Neuronal stem cell (in vitro differentiated cells): ENCODE measurements at places on chromosomes 12 and 14.

GRCh38 chr12:54020591-54021405, 7.4 kb upstream of the HOXC6 start:
- no peak overlapping the region for H3K4me3 ChIP-seq
- no peaks in the 10 kb centered on the region for H3K36me3 ChIP-seq
- no peak overlapping the region for H3K27ac ChIP-seq
- peaks cover 6% of the 10 kb centered on the region for H3K4me1 ChIP-seq

GRCh38 chr12:92735131-92735721, 32.4 kb downstream of the PLEKHG7 start:
- no peak overlapping the region for H3K27ac ChIP-seq
- no peak overlapping the region for H3K4me3 ChIP-seq
- H3K27me3 ChIP-seq = no peaks in the 10 kb centered on the region
- no peaks in the 10 kb centered on the region for H3K36me3 ChIP-seq
- no peaks in the 10 kb centered on the region for H3K4me1 ChIP-seq

DNA sequence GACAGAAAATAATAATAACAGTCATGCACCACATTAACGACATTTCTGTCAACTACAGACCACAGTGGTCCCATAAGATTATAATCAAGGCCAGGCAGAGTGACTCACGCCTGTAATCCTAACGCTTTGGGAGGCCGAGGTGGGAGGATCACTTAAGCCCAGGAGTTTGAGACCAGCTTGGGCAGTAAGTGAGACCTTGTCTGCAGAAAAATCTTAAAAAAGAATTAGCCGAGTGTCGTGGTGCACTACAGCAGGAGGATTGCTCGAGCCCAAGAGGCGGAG, 8.6 kb downstream of the NAB2 start:
- no peak overlapping the region for H3K4me3 ChIP-seq
- H3K27ac ChIP-seq = no peak overlapping the region
- peaks cover 23% of the 10 kb centered on the region for H3K36me3 ChIP-seq
- no peak for DNase-seq

GRCh38 chr12:52585066-52585465, 11.4 kb upstream of the KRT74 start:
- no peaks in the 10 kb centered on the region for H3K27me3 ChIP-seq
- H3K27ac ChIP-seq = no peak overlapping the region
- H3K4me1 ChIP-seq = no peaks in the 10 kb centered on the region
- no peak overlapping the region for H3K4me3 ChIP-seq
- no peaks in the 10 kb centered on the region for H3K36me3 ChIP-seq

DNA sequence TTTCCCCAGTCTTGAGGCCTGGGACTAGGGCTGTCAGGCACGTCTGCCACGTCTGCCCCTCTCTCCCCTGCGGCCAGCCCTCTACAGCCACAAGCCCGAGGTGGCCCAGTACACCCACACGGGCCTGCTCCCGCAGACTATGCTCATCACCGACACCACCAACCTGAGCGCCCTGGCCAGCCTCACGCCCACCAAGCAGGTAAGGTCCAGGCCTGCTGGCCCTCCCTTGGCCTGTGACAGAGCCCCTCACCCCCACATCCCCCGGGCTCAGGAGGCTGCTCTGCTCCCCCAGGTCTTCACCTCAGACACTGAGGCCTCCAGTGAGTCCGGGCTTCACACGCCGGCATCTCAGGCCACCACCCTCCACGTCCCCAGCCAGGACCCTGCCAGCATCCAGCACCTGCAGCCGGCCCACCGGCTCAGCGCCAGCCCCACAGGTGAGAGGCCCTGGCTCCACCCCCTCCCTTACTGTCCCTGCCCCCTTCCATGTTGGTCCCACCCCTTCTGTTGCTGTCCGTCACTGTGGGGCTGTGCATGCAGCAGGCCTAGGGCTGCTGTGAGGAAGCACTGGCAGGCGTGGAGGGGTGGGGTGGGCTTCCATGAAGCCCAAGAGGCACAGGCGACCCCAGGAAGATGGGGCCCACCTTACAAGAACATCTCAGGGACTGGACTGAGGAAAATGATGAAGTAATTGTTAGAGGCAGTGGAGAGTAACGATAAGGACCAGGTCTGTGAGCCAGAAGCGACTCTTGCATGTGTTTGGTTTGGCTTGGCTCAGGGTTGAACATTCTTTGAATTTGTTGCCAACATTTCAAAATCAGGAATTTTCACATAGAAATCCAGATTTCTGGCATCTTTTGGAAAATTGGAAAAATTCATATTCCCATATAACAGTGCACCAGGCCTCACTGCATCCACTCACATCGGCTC, 16.8 kb downstream of the C12orf43 start:
- no peak for DNase-seq
- H3K27ac ChIP-seq = no peak overlapping the region
- no peaks in the 10 kb centered on the region for H3K4me1 ChIP-seq

- no peaks in the 10 kb centered on the region for H3K27me3 ChIP-seq
- H3K4me3 ChIP-seq = no peak overlapping the region
Measured at GRCh38 chr14:72513965-72514659, 379.8 kb downstream of the DPF3 start.

DNA sequence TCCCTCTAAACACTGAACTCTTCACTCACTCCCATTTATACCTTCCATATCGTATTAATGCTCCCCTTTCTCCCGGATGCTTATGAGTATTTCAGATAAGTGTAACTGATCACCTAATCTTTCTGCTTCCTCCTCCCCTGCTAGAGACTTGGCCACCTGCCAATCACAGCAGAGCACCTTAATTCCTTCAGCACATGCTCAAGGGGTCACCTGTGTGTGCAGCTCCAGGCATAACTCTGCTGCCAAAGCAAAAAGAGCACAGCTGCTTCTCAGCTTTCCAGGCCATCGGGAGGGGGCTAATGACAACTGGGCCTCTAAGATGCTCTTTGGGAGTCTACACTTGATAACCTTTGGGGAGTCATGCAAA, 106.9 kb upstream of the DYRK2 start:
- no peaks in the 10 kb centered on the region for H3K36me3 ChIP-seq
- no peak overlapping the region for H3K27ac ChIP-seq
- DNase-seq = no peak
- no peaks in the 10 kb centered on the region for H3K27me3 ChIP-seq

DNA sequence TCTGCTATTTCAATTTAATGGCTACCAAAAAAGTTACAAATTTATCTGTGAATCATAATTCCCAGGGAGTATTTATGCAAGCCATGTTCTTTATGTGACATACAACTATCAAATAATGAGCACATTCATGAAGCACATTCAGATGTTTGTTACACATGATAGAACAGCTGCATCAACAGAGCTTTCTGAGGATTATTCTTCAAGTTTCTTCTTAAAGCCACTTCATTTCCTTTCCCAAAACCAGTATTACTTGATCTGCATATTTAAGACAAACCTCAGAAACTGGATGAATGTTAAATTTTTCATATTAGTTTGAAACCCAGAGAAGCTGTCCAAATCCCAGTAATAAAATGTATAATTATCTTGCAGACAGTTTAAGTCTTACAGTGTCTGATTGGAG, 73.6 kb upstream of the SOX5 start:
- H3K27me3 ChIP-seq = no peaks in the 10 kb centered on the region
- H3K27ac ChIP-seq = no peak overlapping the region
- peaks cover 10% of the 10 kb centered on the region for H3K4me1 ChIP-seq
- H3K36me3 ChIP-seq = no peaks in the 10 kb centered on the region
- no peak for DNase-seq
- H3K4me3 ChIP-seq = no peak overlapping the region

DNA sequence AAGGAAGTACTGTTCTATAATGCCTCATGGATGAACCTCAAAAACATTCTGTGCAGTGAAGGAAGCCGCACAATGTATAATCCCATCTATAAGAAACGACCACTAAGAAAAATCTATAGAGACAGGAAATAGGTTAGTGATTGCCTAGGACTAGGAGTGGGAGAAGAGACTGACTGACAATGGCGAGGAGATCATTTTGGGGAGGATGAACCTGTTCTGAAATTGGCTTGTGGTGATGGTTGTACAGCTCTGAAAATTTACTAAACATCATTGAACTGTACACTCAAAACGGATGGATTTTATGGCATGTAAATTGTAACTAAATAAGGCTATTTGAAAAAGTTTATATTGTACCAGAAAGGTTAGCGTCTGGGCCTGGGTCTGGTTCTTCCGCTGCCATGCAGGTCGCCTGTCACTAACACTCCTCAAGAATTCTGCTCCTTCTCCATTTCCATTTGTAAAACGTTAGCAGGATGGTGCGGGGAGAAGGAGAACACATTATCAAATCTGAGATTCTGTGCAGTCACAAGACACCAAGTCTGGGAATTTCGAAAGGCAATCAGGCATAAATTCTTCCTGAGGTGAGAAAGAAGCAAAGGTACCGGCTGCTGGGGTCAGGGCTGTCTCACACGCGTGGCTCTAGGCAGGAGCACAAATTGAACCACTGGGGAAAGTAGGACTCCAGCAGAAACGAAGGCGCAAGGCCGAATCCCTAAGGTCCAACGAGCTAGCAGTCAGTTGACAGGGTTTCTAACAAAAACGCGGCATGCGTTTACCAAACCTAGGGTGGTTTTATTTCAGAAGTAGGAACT, 845 bp upstream of the COCH start:
- peak overlapping the region; percentile 55 for H3K4me3 ChIP-seq
- peaks cover 9% of the 10 kb centered on the region for H3K4me1 ChIP-seq
- peaks cover 9% of the 10 kb centered on the region for H3K27me3 ChIP-seq
- H3K27ac ChIP-seq = no peak overlapping the region

DNA sequence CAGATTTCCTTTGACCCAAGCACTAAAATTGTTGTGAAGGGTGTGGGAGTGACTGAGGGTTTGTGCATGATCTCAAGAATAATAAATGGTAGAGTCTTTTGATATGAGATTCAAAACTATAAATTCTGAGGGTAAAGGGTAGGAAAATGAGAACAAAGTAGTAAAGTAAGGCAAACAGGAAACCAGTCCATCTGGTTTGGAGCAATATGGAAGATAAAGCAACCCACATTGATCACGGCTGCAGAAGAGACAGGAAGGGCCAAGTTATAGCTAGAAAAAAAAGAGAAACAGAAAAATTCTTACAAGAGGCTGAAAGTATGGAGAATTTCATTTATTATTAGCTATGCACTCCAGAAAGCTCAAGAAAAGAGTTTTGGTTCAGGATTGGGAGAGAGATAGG, 4.6 kb upstream of the SLCO1B3 start:
- H3K4me3 ChIP-seq = no peak overlapping the region
- no peaks in the 10 kb centered on the region for H3K4me1 ChIP-seq
- DNase-seq = no peak
- no peak overlapping the region for H3K27ac ChIP-seq

- H3K4me1 ChIP-seq = no peaks in the 10 kb centered on the region
- H3K27ac ChIP-seq = no peak overlapping the region
- no peak overlapping the region for H3K4me3 ChIP-seq
- no peak for DNase-seq
Measured at GRCh38 chr14:105376521-105377440, 21.6 kb upstream of the TEX22 start.

- H3K4me1 ChIP-seq = no peaks in the 10 kb centered on the region
- H3K27ac ChIP-seq = no peak overlapping the region
- no peaks in the 10 kb centered on the region for H3K36me3 ChIP-seq
Measured at GRCh38 chr12:53816360-53817020, 64.7 kb upstream of the CISTR start.

DNA sequence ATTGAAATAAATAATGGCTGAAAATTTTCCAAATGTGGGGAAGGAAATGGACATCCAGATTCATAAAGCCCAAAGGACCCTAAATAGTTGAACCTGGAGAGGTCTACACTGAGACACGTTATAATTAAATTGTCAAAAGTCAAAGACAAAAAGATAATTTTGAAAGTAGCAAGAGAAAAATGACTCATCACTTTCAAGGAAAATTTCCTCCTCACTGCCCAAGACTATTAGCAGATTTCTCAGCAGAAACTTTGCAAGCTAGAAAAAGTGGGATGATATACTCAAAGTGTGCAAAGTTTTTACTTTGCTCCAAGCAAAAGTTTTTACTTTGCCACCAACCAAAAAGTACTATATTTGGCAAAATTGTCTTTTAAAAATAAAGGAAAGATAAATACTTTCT, 15.9 kb upstream of the KRT83 start:
- H3K4me3 ChIP-seq = no peak overlapping the region
- no peak for DNase-seq
- H3K36me3 ChIP-seq = no peaks in the 10 kb centered on the region
- H3K27me3 ChIP-seq = peaks cover 4% of the 10 kb centered on the region
- no peaks in the 10 kb centered on the region for H3K4me1 ChIP-seq
- H3K27ac ChIP-seq = no peak overlapping the region

- no peaks in the 10 kb centered on the region for H3K36me3 ChIP-seq
- DNase-seq = no peak
- H3K4me3 ChIP-seq = no peak overlapping the region
- H3K27ac ChIP-seq = no peak overlapping the region
- H3K4me1 ChIP-seq = peaks cover 5% of the 10 kb centered on the region
Measured at GRCh38 chr12:633731-634130, 29.5 kb downstream of the NINJ2 start.

- peak within 1 kb of the TSS; percentile 40 for H3K4me3 ChIP-seq
- DNase-seq = peak; percentile 27
- peaks cover 97% of the 10 kb centered on the region for H3K27me3 ChIP-seq
- H3K27ac ChIP-seq = no peak within 1 kb of the TSS
Measured at GRCh38 chr14:64879635-64880220, at the start of gene SPTB. TSS of gene SPTB (minus strand) at chr14:64879907. CDS start at chr14:64823094, 56,813 bp downstream.

DNA sequence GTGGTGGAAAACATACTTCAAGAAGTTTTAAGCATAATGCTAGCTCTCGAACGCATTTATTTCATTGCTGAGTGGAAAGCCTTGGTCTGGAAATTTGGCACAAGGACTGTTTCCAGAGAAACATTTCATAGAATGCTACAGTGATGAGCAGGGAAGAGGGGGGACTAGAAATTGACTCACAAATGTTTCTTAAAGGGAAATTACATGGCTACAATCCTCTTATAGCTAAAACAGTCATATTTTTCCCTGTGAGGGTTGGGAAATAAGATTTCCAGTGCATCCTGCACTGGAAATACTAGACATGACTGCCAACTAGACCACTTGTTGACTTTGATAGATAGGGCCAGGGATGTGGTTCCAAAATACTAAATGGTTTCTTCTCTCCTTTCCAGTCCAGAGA, 197.3 kb upstream of the RGS6 start:
- H3K4me1 ChIP-seq = peaks cover 8% of the 10 kb centered on the region
- no peak for DNase-seq
- H3K27me3 ChIP-seq = no peaks in the 10 kb centered on the region
- peaks cover 34% of the 10 kb centered on the region for H3K36me3 ChIP-seq
- H3K4me3 ChIP-seq = no peak overlapping the region

- H3K4me1 ChIP-seq = no peaks in the 10 kb centered on the region
- no peaks in the 10 kb centered on the region for H3K36me3 ChIP-seq
- no peak overlapping the region for H3K27ac ChIP-seq
- no peaks in the 10 kb centered on the region for H3K27me3 ChIP-seq
- H3K4me3 ChIP-seq = no peak overlapping the region
Measured at GRCh38 chr12:31249356-31249755, 76.6 kb downstream of the SINHCAF start.

GRCh38 chr14:52055167-52055566, 13.7 kb downstream of the NID2 start:
- peaks cover 4% of the 10 kb centered on the region for H3K4me1 ChIP-seq
- H3K36me3 ChIP-seq = peaks cover 41% of the 10 kb centered on the region
- H3K27ac ChIP-seq = no peak overlapping the region
- no peak overlapping the region for H3K4me3 ChIP-seq

GRCh38 chr12:116950628-116951325, 40.0 kb downstream of the FBXW8 start:
- H3K27me3 ChIP-seq = no peaks in the 10 kb centered on the region
- DNase-seq = no peak
- peaks cover 26% of the 10 kb centered on the region for H3K36me3 ChIP-seq
- H3K4me3 ChIP-seq = no peak overlapping the region
- H3K4me1 ChIP-seq = no peaks in the 10 kb centered on the region

GRCh38 chr12:70074510-70074909, 168.7 kb upstream of the CNOT2 start:
- no peak for DNase-seq
- no peaks in the 10 kb centered on the region for H3K4me1 ChIP-seq
- no peak overlapping the region for H3K27ac ChIP-seq
- no peaks in the 10 kb centered on the region for H3K27me3 ChIP-seq
- no peaks in the 10 kb centered on the region for H3K36me3 ChIP-seq
